ENCODE measurements at places on chromosomes 12 and 14.

- no peak for DNase-seq
These were observed 6.9 kb downstream of the CFAP251 start for GRCh38 chr12:121925358-121925695.

GRCh38 chr14:85471156-85471555, 58.8 kb upstream of the FLRT2 start:
- no peak for DNase-seq

DNA sequence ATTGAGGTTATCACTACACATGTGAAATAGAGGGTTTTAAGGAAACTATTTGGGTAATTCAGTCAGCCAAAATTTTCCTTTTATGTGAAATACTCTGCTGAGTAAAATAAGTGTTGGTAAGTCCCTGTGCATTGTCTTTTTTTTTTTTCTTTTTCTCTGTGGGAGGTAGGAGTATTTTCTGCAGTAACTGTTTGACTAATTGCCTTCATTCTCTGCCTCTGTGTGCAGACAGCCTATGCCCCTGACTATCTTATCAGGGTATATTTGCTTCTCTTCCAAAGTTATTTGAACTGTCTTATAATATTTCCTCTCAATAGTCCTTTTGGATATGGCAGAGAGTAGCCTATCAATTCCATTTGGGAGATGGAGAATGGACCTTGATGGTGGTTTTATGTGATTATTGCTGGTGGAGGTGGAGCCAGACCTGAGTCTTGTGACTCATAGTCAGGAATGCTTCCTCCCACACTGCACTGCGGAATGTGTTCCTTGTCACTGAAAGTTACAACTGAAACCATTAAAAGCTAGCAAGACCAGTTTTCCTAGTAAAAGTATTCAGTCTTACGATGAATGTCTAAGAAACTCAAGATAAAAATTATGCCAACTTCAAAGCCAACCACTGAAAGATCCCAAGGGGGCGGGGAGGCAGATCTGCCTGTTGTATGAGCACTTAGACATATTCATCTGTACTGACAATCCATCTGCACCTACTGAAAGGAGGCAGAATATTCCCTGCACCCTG, 40.9 kb upstream of the STXBP6 start:
- no peak for DNase-seq

DNA sequence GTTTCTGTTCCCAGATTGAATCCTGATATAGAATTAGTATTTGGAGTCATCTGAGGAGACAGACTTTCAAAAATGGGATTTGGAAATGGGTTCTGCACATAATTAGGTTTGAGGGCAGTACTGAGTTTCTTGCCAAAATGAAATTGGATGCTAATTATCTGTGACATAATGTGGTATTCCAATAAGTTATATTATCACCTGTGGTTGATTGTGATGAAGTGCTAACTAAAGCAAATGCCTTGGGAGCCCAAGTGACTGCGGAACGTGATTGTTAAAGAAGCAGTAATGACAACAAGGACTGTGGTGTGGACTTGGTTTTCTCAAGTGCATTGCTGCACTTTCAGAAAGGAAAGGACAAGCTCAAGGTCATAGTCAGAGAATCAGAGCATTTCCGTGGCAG, 337.0 kb downstream of the IPO8 start:
- DNase-seq: no peak

Data from hindlimb muscle (tissue), 1 donor.